Activated CD4-positive, alpha-beta T cell treated with anti-CD3 and anti-CD28 coated beads, Interleukin-2, amount 50 U/mL, for 24 hours (primary cell): ENCODE measurements at places on chromosomes 3 and 15.

DNA sequence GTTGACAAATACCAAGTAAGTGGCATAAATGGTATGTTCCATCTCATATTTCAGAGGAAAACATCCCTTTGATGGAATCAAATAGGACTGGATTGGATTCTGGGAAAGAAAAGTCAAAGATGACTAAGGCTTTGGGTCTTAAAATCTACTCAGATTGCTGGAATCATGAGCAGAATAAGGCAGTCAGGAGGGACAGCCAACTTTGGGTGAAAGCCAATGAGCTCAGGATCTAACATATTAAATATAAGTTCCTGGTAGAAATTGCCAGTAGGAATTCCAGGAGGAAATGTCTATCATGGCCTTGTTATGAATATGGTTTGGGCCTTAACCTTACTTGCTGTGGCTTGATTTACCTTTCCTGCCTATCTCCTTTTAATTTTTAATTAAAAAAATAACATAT, 55.3 kb downstream of the ISL2 start:
- DNase-seq: no peak

DNA sequence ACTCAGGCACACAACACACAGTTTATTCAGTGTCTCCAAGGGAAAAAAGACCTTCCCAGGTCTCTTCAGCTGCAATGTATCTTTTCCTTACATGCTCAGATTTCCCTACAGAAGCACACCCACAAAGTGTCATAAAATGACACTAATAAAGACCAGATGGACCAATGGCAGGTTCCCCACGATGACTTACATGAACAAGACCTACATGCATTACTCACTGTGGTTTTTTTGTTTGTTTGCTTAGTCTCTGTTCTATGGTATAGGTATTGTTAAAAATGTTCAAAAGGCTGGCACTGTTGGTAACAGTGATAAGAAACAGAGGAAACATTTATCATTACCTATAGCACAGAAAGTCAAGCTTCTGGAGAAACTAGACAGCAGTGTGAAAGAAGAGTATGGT, 318.2 kb upstream of the TMCO5A start:
- DNase-seq: no peak

DNA sequence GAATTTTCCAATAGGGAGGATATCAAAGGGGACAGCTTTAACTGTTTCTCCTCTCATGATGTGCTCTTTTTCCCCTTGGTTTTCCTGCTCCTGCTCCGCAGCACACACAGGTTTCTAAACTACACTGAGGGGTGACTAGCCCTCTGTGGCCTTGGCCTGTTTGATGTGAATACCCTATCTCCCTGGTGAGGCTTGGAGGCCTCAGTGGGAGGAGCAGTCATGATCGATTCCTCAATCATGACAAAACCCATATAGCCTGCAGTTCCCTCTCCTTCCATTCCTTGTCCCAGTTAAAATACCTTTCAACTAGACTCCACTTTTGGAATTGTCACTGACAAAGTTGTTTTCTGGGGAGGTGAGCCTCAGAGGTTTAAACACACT, 24.0 kb upstream of the USP3 start:
- DNase-seq: no peak

- DNase-seq: no peak
Observed at GRCh38 chr3:151421938-151422337, 37.4 kb upstream of the P2RY12 start.

DNA sequence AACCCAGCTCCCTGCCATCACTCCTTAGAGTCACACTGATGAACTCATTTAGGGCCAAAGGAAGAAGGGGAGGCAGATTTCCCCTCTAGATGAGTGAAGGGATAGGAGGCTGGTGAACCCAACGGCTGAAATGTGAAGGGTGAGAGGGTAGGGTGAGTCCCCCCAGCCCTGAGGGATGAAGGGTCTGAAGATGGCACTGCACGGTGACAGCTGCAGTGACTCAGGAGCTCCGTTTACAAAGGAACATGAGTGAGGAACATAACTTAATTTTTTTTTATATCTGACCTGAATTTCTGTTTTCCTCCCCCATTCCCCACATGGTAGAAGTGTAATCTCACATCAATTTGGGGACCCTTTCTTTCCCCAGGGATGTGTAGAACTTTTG, 14.0 kb downstream of the SNX33 start:
- DNase-seq: no peak

DNA sequence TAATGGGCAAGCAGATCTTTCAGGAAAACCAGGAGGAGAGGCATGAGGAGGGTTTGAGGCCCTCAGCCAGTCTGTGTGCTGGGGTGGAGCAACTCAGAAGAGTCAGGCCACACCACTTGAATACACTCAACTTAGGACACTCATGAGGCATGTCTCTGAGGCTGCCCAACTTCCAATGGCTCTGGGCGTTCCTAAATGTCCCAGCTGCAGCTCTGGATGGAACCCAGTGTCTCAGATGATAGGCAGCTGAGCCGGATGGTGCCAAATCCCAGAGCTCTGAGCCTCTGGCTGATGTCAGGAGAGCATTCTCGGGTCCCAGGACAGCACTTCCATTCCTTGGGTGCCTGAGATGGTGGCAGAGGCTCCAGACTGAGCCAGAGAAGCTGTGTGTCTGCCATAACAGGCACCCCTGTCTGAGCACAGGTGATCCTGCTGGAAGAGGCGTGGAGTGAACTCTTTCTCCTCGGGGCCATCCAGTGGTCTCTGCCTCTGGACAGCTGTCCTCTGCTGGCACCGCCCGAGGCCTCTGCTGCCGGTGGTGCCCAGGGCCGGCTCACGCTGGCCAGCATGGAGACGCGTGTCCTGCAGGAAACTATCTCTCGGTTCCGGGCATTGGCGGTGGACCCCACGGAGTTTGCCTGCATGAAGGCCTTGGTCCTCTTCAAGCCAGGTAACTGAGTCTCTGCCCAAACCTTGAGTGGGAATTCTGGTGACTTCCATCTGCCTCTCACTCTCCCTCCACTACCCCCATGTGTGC, 2.8 kb downstream of the NR2E3 start:
- DNase-seq: no peak

DNA sequence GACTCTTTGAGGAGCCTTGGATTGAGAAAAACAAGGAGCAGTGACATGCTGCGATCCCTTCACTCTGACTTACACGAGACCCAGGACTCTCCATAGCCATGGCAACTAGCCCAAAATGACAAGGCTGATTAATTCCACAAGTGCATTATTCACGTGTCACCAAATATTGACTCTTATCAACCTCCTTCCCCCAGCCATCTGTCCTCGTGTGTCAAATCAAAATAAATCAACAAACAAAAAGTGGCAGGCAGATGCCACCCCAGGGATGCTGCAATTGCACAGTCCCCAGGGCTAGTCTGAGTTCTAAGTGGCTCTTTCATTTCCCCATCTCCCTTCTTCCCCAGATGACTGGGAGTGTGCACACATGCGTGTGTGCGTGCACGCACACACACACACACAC, 104.9 kb downstream of the AQP9 start:
- no peak for DNase-seq
